ENCODE measurements at places on chromosomes 7 and 10.

DNA sequence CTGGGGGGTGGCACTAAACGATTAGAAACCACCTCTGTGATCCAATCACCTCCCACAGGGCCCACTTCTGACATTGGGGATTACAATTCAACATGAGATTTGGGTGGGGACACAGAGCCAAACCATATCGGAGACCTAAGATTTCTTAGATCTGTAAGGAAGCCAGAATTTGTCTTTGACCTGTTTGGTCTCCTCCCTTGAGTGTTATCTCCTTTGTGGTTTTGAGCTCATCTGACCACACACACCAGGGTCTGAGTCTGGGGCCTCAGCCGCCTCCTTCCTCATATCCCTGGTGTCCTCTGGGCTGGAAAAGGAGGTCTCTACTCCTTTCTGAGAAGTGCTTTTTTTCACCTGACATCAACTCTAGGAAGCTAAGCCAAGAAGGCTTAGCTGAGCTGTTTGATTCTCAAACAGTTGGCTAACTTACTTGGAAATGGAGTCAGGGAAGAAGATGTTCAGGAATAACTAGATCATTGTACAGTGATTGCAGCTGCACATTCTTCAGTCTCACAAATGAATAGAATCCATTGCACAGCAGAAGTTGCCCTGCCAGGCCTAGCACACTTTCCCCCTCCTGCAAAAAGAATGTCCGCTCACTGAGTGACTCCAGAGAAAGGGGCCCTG lies 167.4 kb downstream of the ARHGAP21 start:
- ATAC-seq, result no peak

DNA sequence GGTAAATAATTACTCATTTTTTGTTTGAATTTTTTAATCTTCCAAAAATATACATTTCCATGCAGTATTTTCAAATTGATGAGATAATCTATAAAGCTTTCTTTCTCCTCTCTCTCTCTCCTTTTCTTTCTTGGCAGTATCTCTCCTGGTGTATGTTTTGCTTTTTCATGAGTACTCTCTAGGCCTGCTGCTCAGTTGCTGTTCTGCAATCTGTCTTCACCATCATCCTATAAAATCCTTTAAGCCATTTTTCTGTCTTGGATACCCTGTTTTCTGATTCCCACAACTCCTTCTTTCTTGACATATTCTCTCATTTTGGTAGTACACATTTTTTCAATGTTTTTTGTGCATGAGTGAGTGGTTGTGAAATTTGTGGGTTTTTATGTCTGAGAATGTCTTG lies 1558.1 kb upstream of the LRRTM3 start:
- no peak for ATAC-seq

GRCh38 chr7:91137788-91138368 lies 126.4 kb upstream of the FZD1 start:
- no peak for ATAC-seq

- no peak for ATAC-seq
Observed at GRCh38 chr10:97197030-97197500, 11.3 kb upstream of the SLIT1 start.

DNA sequence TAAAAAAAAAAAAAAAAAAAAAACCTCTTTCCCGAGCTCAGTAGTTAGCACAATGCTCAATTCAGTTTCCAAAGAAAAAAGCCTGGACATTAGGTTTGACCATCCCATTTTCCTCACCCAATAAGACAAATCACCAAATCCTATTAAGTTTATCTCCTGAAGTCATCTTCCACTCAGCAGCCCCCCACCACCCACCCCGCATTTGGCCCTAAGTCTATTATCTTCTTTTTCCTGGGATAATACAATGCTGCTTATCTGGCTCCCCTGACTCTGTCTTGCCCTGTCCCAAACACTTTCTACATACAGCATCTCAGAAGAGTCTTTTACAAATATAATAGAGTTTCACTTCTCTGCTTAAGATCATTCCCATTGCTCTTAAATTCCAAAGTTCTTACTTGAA lies 17.8 kb upstream of the LMOD2 start:
- no peak for ATAC-seq

- ATAC-seq, result no peak
Observed at GRCh38 chr7:13633857-13634256, 355.6 kb downstream of the ETV1 start.

DNA sequence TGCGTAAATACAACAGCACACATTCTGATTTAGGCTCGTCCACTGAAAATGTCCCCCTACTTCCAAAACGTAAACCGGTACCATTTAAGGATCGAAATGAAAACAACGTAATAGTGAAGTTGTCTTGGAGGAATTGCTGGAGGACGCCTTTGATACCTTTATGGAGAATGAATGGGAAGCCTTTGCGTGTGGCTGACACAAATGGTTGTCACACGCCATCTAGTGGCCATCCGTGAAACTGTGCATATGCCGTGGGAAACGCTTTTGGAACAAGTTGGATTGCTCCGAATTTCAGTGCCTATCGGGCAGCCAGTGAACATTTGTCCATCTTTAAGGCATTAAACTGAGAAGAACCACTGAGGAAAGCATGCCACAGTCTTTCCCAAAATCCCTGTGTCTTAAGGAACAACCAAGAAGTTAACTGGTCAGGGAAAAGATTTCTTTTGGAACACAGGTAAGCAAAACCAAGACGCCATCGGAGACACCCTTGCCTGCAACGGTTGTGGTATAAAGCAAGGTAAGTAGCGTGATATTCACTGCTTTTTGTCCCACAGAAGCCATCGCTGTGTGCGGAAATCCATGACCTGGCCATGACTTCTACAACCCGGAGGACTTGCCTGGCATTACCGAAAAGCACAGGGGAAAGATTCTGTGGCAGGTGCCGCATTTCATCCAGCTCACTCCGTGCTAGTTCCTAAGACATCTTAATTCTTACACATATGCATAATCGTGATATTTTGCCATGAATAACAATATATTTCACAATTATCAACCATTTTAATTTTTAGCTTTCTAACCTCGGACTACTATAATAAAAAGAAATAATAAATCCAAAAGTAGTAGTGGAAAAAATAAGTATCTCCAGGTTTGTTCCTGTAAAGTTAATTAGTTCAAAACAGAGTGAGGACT lies 100.6 kb downstream of the FAM204A start:
- ATAC-seq, result peak; percentile 86

DNA sequence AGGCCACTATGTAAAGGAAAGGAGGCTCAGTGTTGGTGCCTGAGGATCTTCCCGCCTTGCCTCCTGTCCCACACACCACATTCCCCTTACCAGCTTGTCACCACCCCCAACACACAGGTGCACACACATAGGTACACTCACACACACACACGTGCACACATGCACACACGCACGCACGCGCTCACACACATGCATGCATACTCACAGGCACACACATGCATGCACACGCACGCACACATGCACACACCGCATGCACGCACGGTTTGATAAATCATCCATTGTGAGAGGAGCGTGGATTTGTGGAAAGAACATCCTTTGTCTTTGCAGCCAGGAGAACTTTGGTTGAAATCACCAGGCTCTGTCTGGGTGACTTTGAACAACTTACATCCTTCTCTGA lies 359.8 kb downstream of the FRMD4A start:
- no peak for ATAC-seq

- peak; percentile 71 for ATAC-seq
Observed at GRCh38 chr10:71999360-72000072, 35.3 kb downstream of the CHST3 start.

- no peak for ATAC-seq
Observed at GRCh38 chr10:32985341-32985764, 27.3 kb upstream of the ITGB1 start.

DNA sequence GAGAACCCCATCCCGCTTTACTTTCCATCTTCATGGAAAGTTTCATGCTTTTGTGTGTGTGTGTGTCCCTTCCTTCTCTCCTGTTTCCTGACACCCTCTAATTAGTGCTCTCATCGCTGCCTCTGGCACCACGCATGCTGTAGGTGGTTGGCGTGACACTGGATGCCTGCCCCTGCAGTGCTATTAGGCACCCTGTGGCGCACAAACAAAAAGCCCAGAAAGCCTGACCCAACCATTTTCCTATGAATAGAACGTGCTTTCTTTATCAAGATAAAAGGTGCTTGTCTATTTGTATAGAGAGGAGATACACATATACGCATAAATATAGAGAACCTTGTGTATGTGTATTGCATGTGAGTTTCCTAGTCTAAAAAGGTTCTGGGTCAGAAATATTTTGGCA lies 120.8 kb upstream of the CDCA7L start:
- ATAC-seq, result no peak

DNA sequence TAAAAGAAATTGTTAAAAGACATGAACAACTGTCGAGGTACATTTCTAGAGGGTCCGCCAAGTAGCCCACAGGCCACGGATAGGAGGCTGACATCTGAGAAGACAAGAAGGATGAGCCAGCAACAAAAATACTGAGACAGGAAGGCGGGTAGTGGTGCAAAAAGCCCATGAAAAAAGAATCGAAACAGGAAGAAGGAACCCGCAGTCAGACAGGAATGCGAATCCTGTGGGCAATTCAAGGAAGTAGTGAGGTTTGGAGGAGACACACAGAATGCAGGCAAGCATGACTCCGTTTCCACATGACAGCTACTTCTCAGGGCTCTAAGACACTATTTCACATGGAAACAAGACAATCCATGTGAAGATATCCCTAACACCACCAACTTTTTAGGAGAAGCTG lies 125.2 kb downstream of the DOCK4 start:
- ATAC-seq, result no peak

GRCh38 chr7:77823787-77824186 lies 25.2 kb downstream of the PHTF2 start:
- ATAC-seq, result no peak

GRCh38 chr10:27695706-27696105 lies 49.9 kb downstream of the MKX start:
- ATAC-seq, result no peak

DNA sequence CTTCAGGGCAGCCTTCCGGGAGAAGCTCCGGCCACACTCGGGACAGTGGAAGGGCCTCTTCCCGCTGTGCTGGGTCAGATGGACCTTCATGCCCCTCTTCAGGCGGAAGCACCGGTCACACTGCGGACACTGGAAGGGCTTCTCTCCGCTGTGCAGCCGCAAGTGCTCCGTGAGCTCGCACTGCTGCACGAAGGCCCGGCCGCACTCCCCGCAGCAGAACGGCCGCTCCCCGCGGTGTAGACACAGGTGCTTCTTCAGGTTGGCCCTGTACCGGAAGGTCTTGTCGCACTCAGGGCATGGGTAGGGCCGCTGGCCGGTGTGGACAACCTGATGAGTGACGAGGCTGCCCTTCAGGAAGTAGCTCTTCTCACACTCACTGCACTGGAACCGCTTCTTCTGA lies 14.2 kb upstream of the ZNF786 start:
- peak; percentile 19 for ATAC-seq

- peak; percentile 89 for ATAC-seq
Observed at GRCh38 chr10:91758303-91759146, 39.7 kb upstream of the TNKS2 start.

DNA sequence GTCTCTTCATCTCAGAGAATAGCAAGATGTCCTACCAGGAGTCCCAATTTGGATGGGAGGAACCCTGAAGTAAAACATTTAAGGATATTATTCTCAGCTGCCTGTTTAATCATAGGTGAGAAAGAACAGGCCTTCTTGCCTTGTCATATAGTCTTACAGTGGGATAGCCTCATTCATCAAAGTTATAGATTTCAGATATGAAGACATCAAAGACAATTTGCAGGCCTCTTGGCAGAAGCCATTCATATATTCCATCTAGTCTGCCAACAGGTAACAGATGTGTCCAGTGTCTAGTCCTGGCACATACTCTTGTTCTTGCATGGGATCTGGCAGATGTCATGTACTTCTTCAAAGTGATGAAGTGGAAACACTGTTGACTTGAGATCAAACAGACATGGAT lies 601.3 kb upstream of the GHITM start:
- ATAC-seq, result no peak

GRCh38 chr7:12714379-12714737 lies 26.9 kb downstream of the ARL4A start:
- no peak for ATAC-seq

GRCh38 chr7:28808796-28809533 lies 149.2 kb downstream of the TRIL start:
- no peak for ATAC-seq

GRCh38 chr10:4246881-4247358 lies 461.9 kb upstream of the KLF6 start:
- peak; percentile 69 for ATAC-seq

DNA sequence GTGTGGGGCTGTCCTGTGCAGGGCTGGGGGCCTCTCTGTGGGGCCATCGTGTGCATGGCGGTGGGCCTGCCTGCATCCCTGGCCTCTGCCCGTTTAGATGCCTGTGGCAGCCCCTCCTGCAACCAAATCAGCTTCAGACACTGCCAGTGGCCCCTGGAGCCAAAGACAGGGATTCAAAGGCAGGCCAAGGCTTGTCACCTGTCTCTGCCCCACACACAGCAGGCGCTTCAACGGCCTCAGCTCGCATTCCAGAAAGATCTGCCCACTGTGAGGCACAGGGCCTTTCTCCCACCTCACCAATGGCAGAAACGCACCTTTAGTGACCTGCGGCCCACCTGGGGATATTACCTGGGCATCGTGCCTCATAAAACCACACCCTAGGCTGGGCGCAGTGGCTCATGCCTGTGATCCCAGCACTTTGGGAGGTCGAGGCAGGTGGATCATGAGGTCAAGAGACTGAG lies 46.0 kb downstream of the INSIG1 start:
- no peak for ATAC-seq

GRCh38 chr10:72063703-72064391 lies 24.5 kb downstream of the SPOCK2 start:
- ATAC-seq, result no peak

- peak; percentile 81 for ATAC-seq
Observed at GRCh38 chr7:127504715-127505114, 80.7 kb downstream of the GCC1 start.

- ATAC-seq, result no peak
Observed at GRCh38 chr7:96337519-96337918, 15.6 kb upstream of the SLC25A13 start.

- peak; percentile 68 for ATAC-seq
Observed at GRCh38 chr10:13503745-13504463, 24.9 kb downstream of the BEND7 start.

- ATAC-seq, result peak; percentile 6
Observed at GRCh38 chr10:78301891-78302738, 268.5 kb downstream of the RPS24 start.

DNA sequence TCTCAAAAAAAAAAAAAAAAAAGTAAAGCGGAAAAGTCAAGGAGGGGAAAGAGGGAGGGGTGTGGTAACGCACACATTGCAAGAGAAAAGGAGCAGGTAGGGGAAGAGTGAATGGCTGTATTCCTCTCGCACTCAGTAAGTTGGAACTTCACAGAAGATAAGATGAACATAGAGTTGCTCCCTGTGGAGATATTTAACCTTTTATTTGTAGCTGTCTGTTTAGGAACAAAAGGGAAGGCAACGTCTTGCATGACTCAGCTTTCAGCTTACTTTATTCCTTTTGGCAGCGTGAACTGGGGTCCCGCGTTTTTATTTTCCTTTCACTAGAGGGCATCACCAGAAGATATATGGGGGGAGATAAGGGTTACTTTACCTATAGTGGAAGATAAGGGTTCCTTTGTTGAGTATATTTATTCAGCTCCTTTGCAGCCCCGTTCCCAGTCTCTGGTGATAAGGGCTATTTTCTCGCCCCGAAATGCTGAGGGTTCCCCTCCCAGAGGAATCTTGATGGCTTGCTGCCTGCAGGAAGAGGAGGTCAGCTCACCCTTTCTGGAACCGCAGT lies 78.5 kb downstream of the APBB1IP start:
- ATAC-seq, result no peak

GRCh38 chr7:158672975-158673374 lies 31.6 kb downstream of the NCAPG2 start:
- ATAC-seq, result no peak

- ATAC-seq, result no peak
Observed at GRCh38 chr10:42990016-42990720, 86.7 kb upstream of the RET start.

All from SK-N-SH treated with all-trans-retinoic acid at 6 μM for 48 hours (cell line).